ENCODE measurements at places on chromosomes 16 and 17.

DNA sequence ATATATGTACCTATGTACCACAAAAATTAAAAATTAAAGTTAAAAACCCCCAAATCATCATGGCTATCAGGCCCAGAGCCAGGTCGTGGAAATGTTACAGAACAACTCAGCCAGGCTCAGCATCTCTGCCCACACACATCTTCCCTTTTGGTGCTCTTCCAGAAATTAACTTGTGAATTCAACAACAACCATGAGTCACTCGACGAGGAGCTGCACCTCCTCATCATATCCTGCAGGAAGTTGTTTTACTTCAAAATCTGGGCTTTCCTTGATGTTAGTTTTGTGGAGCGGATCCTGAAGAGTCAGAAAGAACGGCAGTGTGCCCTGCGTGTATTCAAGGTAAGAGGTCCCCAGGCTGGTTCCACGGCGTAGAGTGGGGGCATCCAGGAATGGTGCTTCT is 10.6 kb downstream of the FBXO39 start:
- no peak for DNase-seq

DNA sequence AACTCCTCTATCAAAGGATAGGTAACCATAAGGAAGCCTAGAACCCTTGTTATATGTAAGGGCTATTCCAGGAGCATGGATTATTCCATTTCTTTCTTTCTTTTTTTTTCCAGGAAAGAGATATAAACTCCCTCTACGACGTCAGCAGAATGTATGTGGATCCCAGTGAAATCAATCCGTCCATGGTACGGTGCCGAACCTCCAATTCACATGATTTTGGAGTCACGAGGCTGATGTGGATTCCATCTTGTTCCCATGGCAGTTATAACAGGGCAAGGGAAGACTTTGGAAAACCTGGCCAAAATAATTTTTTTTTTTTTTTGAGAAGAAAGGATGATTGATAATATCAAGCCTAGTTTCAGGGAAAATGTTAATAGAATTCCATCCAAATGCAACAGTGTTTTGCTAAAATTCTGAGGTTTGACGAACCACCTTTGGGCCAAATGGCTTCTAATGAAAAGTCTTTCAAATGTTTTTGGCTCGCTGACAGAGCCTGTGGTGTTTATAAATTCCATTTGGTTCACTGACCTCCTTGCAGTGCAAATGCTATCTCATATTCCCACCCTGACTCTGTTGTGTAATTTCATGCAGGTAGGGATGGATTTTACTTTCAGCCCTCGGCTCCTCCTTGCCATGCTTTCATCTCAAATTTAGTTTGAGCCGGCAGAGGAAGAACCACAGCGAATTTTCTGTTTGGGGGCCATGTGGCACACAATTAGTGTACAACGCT is 90.0 kb downstream of the SDR42E1 start:
- no peak for DNase-seq

DNA sequence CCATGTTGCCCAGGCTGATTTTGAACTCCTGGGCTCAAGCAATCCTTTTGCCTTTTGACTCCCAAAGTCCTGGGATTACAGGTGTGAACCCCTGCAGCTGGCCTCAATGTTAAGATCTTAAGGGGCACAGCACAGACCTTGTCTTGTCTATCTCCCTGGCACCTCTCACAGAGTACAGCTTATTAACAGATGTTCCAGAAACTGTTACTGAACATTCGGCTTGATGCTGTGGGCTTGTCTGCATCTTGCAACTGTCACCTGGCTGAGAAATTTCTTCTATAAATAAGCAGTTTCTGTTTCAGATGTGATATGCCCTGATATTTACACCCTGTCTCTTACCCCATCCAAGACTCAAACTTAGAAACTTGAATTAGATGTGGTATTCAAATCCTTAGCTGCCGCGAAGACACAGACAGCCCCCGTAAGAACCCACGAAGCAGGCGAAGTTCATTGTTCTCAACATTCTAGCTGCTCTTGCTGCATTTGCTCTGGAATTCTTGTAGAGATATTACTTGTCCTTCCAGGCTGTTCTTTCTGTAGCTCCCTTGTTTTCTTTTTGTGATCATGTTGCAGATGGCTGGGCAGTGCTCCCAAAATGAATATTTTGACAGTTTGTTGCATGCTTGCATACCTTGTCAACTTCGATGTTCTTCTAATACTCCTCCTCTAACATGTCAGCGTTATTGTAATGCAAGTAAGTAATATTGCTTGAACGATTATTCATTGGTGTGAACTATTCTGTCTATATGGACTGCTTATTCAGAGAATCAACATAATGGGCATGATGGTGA is at the start of gene TNFRSF17:
Gene TNFRSF17 (plus strand): TSS at position 450 of the 791 bp plus-strand sequence. CDS start 115 bp downstream, at position 565.
- no peak for DNase-seq

DNA sequence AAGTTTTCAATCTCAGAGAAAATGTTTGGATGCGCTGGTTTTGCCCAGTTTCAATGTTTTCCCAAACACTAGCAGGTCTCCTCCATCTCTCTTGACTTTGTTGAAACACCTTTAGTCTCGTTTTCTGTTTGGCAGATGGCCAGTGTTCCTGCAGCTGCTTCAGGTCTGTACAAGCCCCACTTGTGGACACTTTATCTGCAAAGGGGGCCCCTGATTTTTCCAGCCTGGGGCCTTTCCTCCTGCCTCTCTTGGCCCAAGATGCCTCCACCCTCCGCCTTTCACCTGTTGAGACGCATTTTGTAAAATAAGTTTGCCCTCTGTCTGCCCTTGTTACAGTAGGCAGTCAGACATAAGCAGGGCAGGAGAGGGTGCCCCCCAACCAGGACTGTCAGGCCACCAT is 21.8 kb upstream of the PRM1 start:
- DNase-seq = no peak

DNA sequence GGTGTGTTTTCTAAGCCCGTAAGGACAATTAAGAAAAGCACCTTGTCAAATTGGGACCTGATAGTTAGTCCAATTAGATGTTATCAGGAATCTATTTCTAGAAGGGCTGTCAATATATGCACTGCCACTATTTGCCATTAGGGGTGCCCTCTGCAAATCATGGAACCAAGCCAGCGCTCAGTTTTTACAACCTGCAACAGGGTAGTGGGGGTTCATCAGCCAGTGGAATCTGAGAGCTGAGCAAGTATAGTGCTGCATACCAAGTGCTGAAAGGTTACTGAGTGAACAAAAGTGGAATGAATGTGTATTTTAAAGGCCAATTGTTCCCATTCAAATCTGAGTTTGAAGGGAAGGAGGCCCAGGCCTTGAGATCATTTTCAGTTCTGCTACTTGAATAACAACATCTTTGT is 10.4 kb downstream of the PRR11 start:
- DNase-seq = no peak

- no peak for DNase-seq
Measured at GRCh38 chr16:3816326-3816725, 64.2 kb downstream of the CREBBP start.

DNA sequence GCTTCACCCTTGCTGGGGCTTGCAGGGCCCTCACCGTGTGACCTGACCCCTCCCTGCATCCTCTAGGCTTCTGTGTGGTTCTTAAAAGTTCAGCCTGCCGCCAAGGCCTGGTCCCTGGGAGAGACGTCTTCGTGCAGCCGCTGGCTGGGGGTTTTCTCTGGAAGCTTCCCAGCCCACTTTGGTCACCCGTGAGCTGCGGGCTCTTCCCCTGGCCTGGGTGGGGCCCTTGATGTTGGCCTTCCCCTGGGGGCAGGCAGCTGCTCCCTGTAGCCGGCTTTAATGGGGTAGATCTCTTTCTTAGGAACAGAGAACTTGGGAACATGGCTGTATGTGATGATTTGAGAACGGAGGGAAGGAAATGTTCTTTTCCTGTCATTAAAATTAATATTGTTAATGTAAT is 32.7 kb downstream of the ZNF750 start:
- DNase-seq = no peak

- no peak for DNase-seq
Measured at GRCh38 chr17:51397361-51398127, 137.2 kb downstream of the UTP18 start.

DNA sequence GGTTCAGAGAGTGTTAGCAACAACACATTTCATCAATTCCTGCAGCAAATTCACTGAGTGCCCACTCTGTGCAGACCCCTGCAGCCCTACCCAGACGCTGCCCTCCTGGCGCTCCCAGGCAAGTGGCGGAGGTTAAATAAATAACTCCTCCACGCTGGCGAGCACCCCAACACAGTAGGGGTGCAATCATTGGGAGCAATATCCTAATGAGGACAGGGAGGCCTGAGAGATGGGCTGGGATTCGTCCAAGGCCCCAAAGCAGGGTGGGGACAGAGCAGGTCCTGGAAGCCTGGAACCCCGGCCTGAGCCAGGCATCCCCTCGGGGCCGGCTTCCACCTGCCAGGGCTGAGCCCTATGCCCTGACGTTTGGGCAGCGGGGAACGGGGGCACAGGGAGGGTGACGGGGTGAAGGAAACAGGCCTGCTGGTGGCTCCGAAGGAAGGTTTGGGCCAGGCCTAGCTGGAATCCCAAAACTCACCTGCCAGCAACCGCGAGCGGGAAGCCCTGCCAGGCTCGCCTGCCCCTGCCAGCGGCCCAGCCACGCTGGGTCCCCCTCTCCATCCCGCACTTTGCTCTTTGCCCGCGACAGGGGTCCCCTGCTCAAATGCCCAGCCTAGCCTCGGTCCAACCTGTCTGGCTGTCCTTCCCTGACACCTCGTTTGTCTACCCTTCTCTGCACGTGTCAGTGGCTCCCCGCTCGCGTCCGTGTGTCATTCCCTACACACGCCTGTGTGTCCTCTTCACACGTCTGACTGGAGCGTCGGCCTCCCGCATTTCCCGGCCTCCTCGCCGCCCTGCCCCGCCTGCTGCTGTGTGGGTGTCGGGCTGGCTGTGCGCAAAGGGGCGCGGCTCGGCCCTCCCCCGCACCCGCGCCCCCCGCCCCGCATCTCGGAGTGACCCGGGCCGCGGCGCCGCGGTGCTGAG is 721 bp upstream of the BEAN1 start:
- DNase-seq = no peak

GRCh38 chr17:6994118-6994598 is 1.7 kb upstream of the ALOX12 start:
- DNase-seq = no peak

- no peak for DNase-seq
Measured at GRCh38 chr17:80890921-80891396, 100.7 kb upstream of the CHMP6 start.

GRCh38 chr17:76079956-76080767 is 1.2 kb downstream of the ZACN start:
- no peak for DNase-seq

GRCh38 chr16:28544998-28545397 is 6.2 kb upstream of the NUPR1 start:
- DNase-seq = no peak

DNA sequence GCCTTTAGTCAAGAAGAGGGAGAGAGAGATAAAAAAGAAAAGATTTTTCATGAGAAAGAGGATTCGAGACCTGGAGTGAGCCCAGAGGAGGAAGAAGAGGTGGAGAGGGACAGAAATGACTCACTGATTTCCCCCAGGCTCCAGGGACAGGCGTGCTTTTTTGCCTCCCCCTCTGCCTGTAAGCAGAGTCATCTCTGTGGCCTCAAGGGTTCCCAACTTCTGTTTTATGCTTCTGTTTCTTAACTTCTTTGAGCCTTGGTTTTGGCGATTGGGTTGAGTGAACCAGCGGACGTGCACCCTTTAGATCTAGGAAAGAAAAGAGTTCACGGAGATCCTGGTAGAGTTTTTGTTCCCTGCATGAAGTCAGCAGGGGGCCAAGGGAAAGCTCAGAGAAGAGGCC is 147.9 kb upstream of the NOL11 start:
- DNase-seq = no peak

DNA sequence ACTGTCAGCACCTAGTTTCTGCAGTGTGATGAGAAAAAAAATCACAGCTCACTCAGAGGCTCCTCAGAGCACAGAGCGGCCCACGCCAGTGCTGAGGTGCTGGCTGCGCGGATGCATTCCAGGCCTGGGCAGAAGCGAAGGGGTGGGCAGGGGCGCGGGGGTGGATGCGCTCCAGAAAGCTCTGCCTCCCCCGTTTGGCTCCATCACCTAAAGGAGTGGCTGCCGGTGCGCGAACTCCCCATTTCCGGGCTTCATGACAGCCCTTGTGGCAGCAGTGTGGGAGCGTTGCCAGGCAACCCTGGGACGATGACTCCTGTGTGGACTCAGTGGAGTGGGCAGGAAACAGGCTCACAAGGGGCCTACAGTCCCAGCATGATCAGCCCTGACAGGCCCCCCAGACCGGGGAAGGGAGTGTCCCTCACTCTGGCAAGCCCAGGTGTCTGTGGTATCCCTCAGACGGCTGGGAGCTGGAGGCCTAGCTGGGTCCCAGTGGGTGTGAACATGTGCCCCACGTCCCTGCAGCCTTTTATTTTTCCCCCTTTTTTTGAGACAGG is 32.8 kb upstream of the NUDT16L1 start:
- no peak for DNase-seq

Measured in GOT3 (cell line).